ENCODE measurements at places on chromosomes 1 and 21.

GRCh38 chr1:236083650-236084385 is 18.9 kb upstream of the NID1 start:
- DNase-seq, result no peak

GRCh38 chr1:222891578-222891977 is 76.7 kb downstream of the DISP1 start:
- DNase-seq, result no peak

GRCh38 chr1:36349241-36349671 is 25.8 kb upstream of the EVA1B start:
- no peak for DNase-seq

DNA sequence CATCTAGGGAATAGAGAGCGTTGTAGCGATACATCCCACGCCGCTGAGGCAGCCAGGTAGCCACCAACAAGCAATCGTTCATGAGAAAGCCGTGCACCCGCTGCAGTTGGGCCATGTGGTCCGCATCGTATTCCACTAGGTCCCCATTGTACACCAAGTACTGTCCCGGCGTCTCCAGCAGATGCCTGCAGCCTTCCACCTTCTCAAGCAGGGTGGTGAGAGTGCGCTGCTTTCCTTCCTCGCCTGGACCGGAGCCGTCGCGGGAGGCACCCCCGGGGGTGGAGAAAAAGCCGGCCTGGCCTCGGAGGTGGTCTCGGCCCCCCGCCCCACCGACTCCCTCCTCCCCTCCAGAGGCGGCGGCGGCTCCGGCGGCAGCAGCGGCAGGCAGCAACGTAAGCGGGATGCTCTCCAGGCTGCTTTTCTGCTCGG is 595 bp downstream of the EXOC8 start:
- DNase-seq, result no peak

GRCh38 chr1:161044908-161045735 is 655 bp downstream of the USF1 start:
- peak; percentile 45 for DNase-seq

DNA sequence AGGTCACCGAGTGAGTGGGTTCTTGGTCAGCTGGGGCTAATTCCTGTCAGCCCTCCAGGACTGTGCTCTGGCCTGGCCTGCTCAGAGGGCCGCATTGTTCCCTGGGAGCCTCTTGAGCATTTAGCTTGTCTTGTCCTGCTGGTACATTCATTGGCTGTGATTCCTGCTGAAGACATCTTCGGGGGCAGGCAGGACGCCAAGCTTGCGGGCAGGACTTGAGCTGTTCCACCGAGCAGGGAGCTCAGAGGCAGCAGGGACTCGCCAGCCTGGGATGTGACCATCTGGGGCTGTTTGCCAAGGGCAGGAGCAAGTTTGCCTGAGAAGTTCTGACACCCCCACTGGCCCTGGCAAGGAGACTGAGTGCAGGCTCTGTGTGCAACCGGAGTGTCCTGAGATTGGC is 7.0 kb upstream of the SLC26A9 start:
- DNase-seq, result no peak

- DNase-seq, result peak; percentile 41
These were observed 699 bp downstream of the DIPK1A start for GRCh38 chr1:92960395-92961130.

- no peak for DNase-seq
These were observed 201.7 kb upstream of the CHRM3 start for GRCh38 chr1:239184561-239185244.
